ENCODE measurements at places on chromosomes 7 and 10.

- no peak for DNase-seq
Measured at GRCh38 chr10:112335111-112335867, 38.6 kb upstream of the ACSL5 start.

DNA sequence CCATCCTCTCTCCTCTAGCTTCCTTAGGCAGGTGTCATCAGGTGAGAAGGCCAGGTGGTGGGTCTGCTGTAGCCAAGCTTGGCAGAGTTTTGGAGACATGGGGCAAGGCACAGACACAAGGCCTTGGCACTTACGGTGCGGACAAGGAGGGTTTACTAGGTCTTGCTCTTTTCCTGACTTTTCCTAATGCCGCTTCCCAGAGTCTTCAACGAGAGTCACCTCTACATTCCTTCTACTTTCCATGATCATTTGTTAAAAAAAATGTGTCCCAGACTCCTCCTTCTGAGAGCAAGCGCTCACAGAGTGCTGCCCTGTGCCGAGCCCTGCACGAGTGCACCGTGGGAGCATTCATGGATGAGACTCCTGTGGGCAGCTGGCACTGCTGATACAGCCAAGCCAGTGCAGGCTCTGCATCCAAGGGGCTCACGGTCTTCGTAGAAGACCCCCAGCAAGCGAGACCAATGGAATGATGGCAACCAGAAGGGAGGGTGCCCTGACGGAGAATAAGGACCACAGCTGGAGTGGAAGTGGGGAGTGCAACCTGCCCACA lies 243.0 kb upstream of the MKI67 start:
- no peak for DNase-seq

DNA sequence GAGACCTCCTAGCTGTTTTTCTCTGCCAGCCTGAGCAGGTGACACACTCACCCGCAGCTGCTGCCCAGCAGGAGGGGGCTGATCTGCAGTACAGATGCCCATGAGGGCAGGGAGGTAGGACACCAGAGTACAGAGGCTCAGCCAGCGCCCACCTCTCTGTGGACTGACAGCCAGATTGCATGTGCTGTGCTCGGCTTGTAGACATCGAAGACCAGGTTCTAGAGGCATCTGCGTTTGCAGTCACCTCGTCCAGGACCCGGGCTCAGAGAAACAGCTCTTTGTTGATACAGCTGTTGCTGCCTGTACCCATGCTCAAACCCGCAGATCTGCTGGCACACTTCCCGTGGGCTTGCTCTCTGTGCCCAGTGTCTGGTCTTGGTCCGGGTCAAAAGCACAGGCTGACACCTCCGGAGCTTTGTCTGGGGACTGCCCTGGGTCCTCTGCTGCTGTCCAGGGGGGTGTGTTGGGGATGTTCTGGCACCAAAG lies 224.7 kb downstream of the GLRX3 start:
- DNase-seq: no peak

DNA sequence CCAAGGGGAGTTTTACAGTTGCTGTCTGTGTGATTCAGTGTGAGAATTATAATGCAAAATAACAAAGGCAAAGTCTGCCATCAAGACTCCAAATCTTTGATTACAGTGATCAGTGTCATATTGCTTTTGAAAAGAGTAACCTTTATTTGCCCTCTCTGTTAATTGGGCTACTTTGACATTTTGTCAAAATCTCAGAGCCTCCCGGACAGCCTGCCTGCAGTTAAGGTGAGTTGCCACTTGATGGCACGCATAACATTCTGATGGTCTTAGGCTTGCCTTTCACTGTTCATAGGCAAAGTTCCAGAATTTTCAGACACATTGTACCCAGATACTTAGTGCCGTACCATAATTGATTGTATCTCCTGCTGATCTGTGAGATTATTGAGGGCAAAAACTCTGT lies 253.5 kb downstream of the ABCA13 start:
- DNase-seq: no peak

DNA sequence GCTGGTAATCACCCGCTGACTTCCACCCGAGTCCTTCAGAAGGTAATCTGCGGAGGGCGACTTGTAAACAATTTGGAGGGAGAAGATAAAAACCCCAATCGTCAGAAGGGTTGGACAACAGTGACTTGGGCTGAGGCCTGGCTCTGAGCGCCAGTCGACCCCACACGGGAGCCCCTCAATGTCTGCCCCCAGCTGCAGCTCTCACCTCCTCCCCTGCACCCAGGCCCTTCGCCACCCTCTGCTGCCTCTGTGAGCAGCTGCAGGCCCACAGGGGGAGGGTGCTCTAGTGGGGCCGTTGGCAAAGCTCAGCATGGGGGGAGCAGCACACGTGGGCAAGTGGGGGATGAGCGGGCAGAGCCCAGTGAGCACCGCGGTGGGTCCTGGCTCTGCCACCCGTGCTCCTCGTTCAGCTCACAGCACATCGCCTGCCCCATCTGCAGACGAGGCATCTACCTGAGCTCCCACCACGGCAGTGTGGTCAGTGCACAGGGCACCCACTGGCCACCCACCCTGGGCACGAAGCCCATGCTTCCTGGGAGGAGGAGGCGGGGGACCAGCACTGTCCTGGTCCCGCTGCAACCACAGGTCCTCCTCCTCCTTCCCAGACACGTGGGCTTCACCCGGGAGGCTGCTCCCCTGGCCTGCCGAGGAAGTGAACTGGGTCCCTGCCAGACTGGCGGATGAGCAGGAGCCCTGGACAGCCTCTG lies 280.5 kb downstream of the ELFN1 start:
- no peak for DNase-seq

DNA sequence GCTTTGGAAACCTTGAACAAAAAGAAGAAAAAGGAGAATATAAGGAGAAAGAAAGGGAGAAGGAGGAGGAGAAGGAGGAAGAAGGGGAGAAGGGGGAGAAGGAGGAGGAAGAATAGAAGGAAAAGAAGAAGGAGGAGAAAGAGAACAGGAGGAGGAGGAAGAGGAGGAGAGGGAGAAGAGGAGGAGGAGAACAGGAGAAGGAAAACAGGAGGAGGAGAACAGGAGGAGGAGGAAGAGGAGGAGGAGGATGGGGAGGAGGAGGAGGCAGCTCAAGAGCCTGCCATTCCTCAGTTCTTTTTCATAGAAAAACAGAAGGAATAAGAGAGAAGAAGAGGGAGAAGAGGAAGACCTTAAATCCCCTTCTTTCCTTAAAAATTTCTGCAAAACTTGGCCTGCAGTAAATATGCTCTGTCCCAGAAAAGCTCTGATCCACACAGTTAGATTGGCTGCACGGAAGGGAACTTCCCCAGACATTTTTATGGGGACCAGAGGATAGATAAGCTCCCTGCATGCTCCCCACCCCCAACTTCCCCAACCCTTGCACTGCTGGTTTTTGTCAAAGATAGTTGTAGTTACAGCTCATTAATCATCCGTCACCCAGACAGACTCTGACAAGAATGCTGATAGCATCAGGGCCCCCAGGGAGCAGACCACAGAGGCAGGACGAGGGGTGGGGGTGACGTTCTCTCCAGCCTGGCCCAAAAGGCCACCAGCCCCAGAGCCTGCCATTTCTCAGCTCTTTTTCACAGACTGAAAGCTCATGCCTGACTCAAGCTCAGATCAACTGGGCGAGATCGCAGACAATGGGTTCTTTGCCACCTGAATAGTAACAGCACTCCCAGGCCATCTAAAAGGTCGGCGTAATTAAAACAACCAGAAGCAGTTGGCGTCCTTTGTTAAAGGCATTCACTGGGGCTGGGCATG lies 34.5 kb upstream of the LYZL1 start:
- no peak for DNase-seq

GRCh38 chr10:7027913-7028808 lies 382.7 kb downstream of the SFMBT2 start:
- no peak for DNase-seq

DNA sequence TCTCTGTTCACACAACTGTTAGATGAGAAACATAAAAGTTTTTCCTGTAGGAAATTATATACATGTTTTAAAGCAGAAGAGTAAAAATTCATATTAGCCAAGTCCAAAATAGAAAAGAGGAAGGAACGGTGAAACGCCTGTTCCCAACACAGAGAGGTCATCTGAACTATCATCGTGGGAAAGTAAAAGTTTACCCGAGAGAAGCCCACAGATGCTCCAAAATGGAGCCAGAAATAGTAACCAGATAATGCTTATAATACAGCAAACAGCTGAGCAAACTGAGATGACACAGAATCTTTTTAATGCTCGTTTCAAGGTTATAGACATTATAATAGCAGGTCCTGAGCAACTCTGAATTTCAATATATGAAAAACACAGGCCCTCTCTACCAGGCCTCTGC lies 24.5 kb downstream of the FRMD4A start:
- no peak for DNase-seq

DNA sequence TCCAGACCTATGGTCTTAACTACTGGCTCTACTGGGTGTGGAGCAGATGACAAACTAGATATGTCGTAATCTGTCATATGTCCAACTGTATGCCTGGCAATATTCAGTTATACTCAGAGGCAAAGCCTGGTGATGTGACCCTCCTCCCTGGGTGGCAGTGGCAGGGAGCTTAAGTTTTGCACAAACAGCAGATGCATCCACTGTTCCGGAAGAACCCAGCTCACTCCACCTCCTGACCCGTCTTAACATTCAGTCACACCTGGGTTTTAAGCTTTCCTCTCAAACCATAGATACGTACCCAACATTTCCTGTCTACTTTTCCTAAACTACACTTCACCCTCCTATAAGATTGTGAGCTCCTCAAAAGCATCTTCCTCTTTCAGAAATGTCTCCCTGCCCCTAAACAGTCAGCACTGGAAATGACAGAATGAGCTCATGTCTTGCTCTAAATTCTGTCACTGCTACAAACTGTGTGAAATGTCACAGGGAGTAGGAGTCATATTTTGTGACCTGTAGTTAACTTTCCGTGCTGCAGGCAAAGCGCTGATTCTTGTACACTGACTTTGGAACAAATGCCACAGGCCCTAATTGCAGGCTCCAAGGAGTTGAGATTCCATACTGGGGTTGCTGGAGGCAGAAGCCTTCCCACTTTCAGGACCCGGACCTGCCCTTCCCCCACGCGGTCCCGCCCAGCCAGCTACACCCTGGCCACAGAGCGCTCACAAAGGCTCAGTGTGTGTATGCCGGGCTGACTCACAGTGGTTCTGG lies 23.9 kb downstream of the SCD start:
- no peak for DNase-seq

GRCh38 chr7:146499970-146500369 lies 383.4 kb downstream of the CNTNAP2 start:
- no peak for DNase-seq

- no peak for DNase-seq
Measured at GRCh38 chr7:43648473-43649406, 65.8 kb downstream of the STK17A start.

- no peak for DNase-seq
Measured at GRCh38 chr10:86401588-86402282, 35.1 kb upstream of the GRID1 start.

- DNase-seq: no peak
Measured at GRCh38 chr10:75469006-75469616, 37.7 kb downstream of the LRMDA start.

DNA sequence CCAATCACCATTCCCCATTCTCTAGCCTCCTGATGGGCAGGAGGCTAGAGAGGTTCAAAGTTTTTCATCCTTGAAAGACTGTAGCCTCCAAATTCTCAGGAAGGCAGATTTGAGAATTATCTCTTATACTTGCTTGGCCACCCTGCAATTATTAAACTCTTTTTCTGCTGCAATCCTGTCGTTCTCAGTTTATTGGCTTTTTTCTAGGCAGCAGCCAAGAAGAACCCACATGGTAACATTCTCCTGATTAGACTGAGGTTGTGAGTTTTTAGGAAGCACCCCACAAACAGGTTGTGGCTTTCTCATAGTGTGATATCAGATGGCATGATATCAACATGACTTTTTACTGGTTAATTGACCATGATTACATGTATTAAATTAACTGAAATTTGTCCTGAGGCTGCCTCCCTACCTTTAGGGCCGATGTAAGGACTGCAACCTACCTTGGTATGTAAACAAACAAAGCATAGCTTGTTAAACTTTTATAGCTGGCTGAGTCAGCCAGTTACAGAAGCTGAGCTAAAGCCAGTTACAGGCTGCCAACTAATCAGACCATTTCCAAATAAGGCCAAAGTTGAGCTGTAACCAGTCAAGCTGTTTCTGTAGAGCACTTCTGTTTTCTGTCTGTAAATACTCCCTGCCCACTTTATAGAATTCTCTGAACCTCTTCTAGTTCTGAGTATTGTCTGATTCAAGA lies 3.2 kb upstream of the ZNF248 start:
- DNase-seq: no peak

- no peak for DNase-seq
Measured at GRCh38 chr7:12756821-12757220, 69.4 kb downstream of the ARL4A start.

DNA sequence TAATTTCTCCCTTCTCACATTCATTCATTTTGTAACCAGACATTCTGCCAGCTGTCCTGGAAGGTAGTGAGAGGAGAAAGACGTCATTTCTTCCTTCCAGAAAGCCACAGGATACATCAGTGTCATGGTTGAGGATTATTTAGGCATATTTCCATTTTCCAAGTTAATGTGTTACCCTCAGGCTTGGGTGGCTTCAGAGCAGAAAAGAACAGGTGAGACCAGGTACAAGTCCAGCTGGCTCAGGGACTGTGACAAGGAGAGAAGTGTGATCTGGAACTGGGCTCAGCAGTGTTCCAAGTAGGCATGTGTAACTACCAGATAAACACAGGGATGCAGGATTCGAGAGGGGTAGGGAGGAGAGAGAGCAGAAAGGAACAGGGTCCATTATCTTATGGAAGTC lies 386.9 kb downstream of the GALNT17 start:
- DNase-seq: no peak

- DNase-seq: no peak
Measured at GRCh38 chr7:132475037-132475668, 101.1 kb downstream of the PLXNA4 start.

DNA sequence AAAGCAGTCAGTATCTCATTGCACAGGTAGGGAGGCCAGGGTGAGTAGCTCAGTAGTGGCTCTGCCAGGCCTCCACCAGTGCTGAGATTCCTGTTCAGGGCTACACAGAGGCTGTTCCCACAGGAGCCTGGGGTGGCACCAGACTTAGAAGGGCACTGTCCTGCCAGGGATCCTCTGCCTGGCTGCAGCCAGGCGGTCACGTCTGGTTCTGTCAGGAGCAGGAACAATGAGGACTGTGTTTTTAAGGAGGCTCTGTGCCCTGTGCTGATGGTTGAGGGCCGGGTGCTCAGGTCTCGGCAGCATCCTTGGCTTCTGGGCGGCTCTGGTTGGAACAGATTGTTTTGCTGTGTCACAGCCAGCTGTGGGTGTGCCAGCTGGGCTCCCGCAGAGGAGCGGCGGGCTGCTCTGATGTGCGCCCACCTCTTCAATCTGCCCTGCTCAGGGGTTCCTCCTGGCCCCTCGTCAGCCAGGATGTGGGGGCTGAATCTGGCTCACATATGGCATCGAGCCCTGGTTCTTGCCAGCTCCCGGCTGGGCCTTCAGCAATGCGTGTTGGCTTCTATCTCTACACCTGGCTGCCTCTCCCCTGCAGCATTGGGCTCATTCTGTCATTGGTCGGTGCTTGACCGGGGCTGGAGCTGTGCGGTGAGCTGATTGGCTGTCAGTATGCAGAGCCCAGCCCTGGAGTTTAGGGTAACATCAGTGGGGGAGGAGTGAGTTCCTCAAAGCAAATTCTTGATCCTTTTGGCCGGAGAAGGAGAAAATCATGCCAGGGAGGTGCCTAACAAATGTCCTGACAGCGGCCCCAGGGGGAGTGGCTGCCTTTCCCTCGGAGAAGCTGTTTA lies 41.2 kb downstream of the TACR2 start:
- no peak for DNase-seq

GRCh38 chr7:133910761-133911160 lies 216.4 kb upstream of the LRGUK start:
- DNase-seq: no peak

GRCh38 chr7:24834128-24834798 lies 77.0 kb upstream of the GSDME start:
- DNase-seq: no peak
